ENCODE measurements at places on chromosomes 11 and 22.

GRCh38 chr11:3137486-3138177 is 27.5 kb downstream of the OSBPL5 start:
- DNase-seq = no peak

GRCh38 chr11:28606930-28607329 is 498.7 kb downstream of the METTL15 start:
- no peak for DNase-seq

- DNase-seq = no peak
Measured at GRCh38 chr11:46477136-46477535, 85.6 kb upstream of the CHRM4 start.

DNA sequence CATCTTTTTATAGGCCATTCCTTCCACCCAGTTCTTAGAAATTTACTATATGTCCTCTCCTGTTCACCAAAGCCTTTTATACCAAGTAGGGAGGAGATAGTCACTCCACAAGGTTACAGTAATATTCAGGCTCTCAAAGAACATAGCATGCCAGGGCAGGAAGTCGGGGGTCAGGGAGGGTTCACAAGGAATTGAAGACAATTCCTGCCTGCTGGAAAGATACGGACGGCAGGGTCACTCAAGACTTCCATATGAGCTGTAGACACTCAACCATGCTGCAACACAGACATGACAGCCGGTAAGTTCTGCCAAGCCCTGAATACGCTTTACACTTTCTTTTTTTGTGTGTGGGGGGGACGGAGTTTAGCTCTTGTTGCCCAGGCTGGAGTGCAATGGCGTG is 700 bp downstream of the C22orf31 start:
- no peak for DNase-seq

GRCh38 chr22:30310881-30311771 is 15.6 kb downstream of the TBC1D10A start:
- no peak for DNase-seq

- no peak for DNase-seq
Measured at GRCh38 chr22:35541254-35541748, 670 bp downstream of the RASD2 start.

- DNase-seq = no peak
Measured at GRCh38 chr22:19961201-19961580, 19.6 kb upstream of the TXNRD2 start.

GRCh38 chr22:36285545-36285944 is 32.6 kb downstream of the APOL1 start:
- DNase-seq = no peak

DNA sequence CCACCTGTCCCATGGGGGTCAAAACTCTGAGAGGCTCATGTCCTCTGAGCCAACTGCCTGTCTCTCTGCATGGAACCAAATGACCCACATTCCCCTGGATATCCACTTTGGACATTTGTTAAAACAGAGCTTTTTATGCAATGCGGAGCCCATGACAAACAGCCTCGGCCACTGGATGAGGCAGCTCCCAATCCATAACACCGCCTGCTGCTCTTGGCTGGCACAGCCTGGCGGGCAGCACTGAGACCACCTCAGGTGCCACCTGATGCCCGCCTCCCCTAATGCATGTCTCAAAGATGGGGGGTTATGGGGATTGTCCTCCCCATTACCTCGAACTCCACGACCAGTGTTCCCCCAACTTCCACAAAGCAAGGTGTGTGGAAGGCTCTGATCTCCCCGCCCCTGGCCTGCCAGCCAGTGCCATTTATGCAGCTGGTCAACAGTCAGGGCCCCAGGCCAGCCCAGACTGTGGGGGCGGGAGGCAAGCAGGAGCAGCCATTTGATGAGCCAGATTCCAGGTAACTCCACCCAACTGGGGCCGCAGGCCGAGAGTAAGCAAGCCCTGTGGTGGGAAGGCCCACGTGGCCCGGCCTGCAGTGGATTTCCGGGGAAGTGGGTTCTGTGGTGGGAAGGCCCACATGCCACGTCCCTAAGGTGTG is 84.2 kb downstream of the PHF21B start:
- DNase-seq = no peak

DNA sequence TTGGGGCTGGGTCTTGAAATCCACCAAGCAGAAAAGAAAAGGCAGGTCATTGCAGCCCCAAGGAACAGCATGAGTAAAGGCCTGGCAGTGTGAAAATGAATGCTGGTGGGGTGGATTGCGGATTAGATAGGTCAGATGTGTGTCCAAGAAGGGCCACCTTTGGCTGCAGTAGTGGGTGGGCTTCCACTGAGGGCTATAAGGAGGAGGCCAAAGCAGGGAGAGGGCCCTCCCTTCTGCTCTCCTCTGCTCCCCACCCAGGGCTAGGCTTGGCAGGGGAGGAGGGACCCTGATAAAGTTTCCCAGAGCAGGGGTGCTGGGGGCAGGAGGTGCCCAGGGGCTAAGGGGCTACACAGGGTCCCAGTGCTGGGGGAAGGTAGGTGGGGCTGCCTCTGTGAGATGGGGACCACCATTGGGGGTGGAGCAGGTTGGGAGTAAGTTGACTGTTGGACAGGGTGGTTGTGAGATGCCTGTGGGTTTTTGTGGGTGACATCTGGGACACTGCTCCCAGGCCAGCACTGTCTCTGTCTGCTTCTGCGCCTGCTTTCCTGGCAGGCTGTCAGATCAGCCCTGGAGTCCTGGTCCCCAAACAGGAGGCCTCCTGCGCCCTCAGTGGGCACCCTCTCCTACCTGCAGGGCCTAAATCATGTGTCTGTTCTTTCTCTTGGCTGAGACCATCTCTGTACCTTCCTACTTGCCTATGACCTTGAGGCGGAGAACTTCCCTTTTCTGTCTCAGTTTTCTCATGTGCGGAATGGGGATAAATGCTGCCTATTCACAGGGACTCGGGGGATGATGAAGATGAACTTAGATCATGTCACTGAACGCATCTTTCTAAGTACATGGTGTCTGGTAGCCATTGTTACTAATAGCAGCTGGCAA is 1.9 kb downstream of the CAPN5 start:
- DNase-seq = no peak

GRCh38 chr22:29523761-29524160 is 29.8 kb downstream of the THOC5 start:
- no peak for DNase-seq

DNA sequence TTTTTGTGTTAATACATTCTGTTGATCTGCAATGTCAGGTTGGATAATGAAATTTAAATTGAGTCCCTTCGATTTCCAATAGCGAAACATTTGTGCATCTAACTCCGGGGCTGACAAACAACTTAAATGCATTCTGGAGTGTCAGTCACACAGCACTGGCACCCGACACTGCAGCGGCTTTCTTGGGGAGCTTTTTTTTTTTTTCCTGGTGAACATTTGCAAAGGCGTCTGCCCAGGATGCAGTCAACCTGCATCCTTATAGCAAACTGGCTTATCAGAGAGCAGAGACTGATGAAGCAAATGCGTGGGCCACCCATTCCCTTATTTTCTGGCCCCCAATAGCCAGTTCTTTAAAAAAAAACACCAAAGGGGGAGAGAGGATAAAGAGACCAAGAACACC is 1167.7 kb downstream of the LRRC4C start:
- no peak for DNase-seq

Data from GM19239 (cell line).